Ecto neural progenitor cell (in vitro differentiated cells): ENCODE measurements at places on chromosomes 7 and 10.

GRCh38 chr7:141945356-141945755, 1.4 kb downstream of the CLEC5A start:
- no peak for DNase-seq

DNA sequence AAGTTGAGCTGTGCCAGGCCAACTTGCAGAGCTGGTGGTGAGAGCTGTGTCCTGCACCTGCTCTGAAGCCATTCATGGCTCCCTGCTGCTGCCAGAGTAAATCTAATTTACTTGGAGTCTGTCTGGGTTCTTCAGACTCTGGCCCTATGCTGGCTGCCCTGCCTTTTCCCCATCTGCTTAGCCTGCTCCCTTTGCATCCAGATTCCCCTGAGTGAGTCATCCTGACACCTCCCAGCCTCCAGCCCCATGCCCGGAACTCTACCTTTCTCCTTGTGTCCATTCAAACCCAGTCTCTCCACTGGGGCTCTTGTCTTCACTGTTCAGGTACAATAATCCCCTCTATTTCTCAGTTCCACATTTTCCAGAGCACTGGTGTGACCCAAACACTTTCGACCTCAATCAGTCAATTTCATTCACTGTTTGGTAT, 434.4 kb upstream of the ZMIZ1 start:
- no peak for DNase-seq

DNA sequence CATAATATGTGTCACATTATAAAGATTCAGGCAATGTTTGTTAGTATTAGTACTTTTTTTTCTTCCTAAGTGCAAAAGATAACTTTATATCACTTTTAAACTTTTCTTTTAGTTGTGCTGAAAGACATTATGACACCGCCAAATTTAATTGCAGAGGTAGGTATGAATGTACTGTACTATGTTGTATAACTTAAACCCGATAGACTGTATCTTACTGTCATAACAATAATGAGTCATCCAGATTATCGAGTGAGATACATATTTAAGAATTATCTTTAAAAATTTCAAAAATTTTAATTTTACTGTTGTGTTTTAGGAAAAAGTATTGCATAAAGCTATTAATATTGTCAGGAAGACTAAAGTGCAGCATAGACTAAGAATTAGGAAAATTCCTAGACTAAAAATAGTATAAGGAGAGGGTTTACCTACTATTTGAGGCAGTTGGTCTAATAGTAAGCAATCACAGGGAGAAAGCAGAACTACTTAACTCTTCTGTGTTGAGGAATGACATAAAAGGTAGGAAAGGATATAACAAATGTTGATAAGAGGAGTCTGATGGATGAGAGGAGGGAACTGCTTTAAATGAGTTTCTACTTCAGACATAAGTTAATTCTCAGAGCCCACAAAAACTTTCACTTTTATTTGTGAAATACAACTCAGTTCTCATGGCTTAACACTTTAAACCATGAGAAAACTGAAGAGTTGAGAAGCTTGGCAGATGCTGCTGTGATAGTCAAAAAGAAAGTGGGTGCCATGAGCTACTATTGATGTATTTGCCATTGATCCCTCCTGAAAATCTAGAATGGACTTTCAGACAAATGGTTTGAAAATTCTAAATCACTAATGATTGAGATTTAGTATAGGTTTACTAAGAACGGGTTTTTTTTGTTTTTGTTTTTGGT, 67.8 kb downstream of the PTEN start:
- no peak for DNase-seq

- no peak for DNase-seq
Measured at GRCh38 chr7:6359021-6359420, 86.6 kb upstream of the CYTH3 start.

GRCh38 chr7:99196536-99197258, 11.2 kb downstream of the KPNA7 start:
- DNase-seq, result no peak

DNA sequence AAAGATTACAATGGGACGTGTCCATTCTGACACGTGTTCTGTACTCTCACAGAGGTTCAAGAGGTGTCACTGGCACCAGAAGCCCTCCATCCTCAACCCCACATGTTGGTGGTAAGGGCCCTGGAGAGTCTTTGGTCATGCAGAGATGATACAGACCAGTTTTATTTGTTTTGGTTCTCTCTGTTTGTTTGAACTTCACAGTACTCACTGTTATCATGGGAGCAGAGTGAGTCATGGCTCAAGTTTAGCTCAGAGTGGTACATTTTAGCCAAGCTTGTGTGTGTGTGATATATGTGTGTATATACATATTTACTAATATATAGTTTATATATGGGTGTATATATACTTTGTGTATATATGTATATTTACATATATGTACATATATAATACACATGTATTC, 935.6 kb downstream of the GRID1 start:
- no peak for DNase-seq

- DNase-seq, result no peak
Measured at GRCh38 chr10:70742537-70743429, 42.4 kb downstream of the TBATA start.

- DNase-seq, result no peak
Measured at GRCh38 chr7:10521306-10521705, 452.4 kb upstream of the PHF14 start.

DNA sequence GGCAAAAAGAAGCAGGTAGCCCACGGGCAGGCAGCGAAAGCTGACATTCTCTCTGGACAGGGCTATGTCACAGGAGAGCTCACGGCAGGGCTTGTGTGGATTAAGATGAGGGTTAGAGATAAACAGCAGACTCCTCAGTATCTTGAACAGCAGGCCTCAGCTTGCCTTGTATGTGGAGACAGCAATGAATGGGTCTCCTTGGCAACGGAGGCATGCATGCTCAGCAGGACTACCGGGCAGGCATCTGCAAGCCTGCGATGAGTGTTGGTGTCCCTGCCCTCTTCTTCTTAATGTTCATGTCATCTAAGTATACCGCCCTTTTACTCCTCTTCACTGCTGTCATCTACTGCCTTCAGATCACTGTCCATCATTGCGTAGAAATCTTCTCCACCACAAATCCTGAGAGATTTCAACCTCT, 81.9 kb upstream of the C1GALT1 start:
- peak; percentile 67 for DNase-seq
